ENCODE measurements at places on chromosomes 4 and X.

GRCh38 chr4:82515705-82516104 is 46.1 kb downstream of the TMEM150C start:
- DNase-seq, result no peak

DNA sequence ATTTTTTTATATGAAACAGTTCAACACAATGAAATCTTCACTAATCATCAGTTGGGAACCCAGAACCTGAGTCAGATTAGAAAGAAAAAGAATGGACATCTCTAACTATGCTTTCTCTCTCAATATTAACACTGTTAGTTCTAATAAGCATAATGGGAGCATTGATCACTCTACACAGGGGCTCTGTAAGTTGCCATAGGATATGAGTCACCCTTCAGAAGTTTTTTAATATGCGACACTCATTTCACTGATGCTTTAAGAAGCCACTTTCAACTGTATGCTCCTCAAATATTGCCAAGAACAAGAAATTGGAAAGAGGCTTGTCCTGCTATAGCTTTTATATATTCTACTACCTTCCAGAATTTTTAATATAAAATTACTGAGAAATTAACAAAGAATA is 187.0 kb downstream of the AASDH start:
- no peak for DNase-seq

GRCh38 chr4:88035292-88035691 is 27.9 kb downstream of the PKD2 start:
- DNase-seq, result no peak

GRCh38 chr4:166896254-166896653 is 338.0 kb downstream of the SPOCK3 start:
- DNase-seq, result no peak

DNA sequence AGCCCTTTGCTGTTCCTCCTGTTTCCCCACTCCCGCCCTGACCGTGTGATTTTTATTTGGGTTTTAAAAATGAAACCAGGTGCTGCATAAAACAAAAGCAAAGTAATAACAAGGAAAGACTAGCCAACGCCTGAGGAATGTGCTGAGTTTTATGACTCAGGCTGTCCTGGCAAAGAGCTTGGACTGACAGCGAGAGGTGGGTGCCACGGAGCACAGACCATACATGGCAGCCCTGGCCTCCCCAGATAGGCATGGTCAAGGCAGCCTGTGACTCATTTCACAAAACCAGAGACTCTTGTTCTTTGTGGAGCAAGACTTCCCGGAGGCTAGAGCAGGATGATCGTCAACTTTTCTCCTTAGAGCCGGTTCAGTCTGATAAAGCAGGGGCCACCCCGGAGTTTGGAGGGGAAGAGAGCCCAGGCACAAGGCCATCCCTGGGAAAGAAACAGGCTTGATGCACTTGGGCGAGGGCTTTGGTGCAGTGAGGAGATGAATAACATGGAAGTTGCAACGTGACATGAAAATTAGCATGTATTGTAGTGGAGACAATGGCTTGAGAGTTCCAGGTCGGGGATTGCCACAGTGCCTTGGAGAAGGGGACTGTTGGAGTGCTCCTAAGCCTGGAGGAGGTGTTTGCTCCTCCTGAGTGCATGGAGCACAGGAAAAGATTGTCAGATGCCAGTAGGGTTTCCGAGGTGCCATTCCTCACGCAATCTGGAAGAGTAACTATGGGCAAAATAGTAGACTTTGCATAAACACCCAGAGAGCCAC is 54.8 kb downstream of the C4orf51 start:
- DNase-seq, result no peak

GRCh38 chr4:152100379-152101201 is 339.8 kb upstream of the GATB start:
- DNase-seq, result peak; percentile 59

DNA sequence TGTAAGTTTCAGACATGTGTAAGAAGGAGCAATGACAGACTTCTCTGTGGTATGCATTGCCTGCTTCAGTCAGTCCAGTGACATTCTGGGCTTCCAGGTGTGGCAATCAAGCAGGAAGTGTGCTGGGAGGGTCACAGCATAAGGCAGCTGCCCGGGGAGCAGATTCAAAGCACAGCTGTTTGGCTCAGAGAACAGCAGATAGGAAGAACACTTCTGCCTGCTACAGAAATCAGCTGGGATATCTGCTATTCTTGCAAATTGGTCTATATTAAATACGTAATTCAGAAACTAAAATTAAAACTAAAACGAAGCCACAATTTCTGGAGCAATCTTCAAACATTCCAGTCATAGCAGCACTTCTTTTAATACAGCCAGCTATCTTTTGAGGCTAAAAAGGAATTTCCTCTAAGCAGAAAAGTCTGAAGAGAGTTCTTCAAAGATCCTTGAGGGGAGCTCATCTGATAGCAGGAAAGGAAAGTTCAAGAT is 47.5 kb upstream of the GALNT7 start:
- no peak for DNase-seq

GRCh38 chr4:74738464-74739143 is 55.7 kb downstream of the BTC start:
- no peak for DNase-seq

- DNase-seq, result no peak
Measured at GRCh38 chrX:49177338-49177833, 5.7 kb downstream of the PLP2 start.

- DNase-seq, result no peak
Measured at GRCh38 chr4:93199492-93199891, 629.1 kb upstream of the ATOH1 start.

Data from stimulated activated CD4-positive, alpha-beta T cell treated with anti-CD3 and anti-CD28 coated beads, Interleukin-12 subunit alpha, Interleukin-12 subunit beta, amount 100 ng/mL, for 24 hours (primary cell).